ENCODE measurements at places on chromosomes 11 and 22.

- no peak for DNase-seq
These were observed 148.6 kb upstream of the MTNR1B start for GRCh38 chr11:92820860-92821259.

DNA sequence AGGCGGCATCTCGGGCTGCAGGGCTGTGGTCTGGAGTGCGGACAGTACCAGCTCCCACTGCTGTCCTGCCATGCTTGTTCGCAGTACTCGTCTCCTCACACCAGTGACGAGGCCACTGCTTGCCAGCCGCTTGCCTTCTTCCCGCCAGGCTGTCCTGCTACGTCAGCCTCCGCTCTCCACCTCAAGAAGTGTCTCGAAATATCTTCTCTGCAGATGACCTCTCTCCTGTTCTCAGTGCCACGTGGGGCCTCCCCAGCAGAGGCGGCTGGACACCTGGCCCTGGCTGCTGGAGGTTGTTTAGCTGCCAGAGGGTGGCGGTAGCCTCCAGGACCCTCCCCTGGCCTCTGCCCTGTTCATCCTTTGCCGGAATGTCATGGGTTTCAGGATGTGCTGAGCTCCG, 3.1 kb upstream of the CCDC188 start:
- no peak for DNase-seq

DNA sequence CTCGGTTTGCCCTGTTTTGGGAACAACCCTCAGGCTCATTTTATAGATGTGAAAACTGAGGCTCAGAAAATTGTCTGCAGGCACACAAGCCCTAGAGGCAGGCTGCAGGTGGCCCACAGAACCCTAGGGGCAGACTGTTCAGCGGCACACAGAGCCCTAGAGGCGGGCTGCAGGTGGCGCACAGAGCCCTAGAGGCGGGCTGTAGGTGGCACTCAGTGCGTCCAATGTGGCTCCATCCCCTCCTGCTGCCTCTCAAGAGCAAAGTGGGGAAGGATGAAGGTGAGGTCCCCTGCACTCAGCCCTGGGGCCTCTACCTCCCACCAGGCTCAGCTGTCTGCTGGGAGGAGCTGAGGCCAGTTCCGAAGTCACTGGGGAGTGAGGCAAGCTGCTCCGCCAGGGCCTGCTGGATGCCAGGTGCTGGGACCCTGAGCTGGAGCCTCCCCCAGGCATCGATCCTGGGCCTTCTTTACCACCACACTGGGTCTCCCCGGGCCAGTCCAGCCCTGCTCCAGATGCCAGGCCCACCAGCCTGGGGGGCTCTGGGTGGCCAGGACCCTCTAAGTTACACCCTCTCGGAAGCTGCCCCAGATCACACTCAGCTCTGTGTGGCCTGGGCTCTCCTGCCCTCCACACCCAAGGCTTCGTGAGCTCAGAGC, 2.3 kb downstream of the ACY3 start:
- DNase-seq: no peak

DNA sequence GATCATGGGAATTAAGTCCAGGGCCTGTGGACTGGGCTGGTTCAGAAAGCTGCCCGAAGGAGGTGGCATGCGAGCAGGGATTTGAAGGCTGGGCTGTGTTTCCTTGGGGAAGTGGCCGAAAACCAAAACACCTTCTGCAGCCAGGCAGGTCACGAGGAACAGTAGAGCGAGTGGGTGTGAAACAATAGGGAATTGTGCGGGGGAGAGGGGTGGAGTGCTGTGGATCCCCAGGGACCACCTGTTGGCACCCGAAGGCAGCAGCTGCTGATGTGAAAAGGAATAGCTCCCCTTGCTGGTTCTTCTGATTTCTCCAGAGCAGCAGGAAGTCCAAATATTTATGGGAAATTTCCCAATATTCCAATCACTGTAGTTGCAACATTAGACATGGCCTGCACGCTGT, 24.6 kb downstream of the TP53I11 start:
- DNase-seq: no peak

- no peak for DNase-seq
These were observed 13.5 kb downstream of the EIF3L start for GRCh38 chr22:37862570-37863325.

- no peak for DNase-seq
These were observed 36.8 kb downstream of the CELF1 start for GRCh38 chr11:47516155-47516554.

- DNase-seq: no peak
These were observed 9.4 kb downstream of the MMP7 start for GRCh38 chr11:102521121-102521520.

- DNase-seq: no peak
These were observed 11.0 kb downstream of the CHST1 start for GRCh38 chr11:45654231-45655011.

GRCh38 chr11:62923601-62924411, 2.6 kb upstream of the CHRM1 start:
- DNase-seq: peak; percentile 48

- DNase-seq: peak; percentile 34
These were observed 734 bp downstream of the SNU13 start for GRCh38 chr22:41687901-41688364.

GRCh38 chr22:18136563-18137320, 13.2 kb upstream of the USP18 start:
- no peak for DNase-seq

DNA sequence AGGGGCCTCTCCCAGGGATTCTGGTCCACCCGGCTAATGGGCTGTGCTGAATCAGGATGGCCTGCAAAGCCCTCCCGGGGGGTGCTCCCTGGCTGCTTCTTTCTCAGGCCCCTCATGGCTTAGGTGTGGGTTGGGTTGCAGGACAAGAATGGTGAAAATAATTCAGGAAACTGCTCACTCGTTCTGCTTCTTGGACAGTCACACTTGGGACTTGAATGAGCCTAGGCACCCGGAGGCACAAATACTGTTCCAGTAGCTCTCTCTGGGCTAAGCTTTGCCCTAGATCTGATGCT, 83.2 kb downstream of the TRIM29 start:
- DNase-seq: no peak

- DNase-seq: no peak
These were observed 25.3 kb downstream of the STIM1 start for GRCh38 chr11:3880724-3881123.

GRCh38 chr22:45061332-45061731, 51.5 kb upstream of the PHF21B start:
- no peak for DNase-seq

GRCh38 chr11:75239531-75240290, 863 bp upstream of the TPBGL start:
- no peak for DNase-seq

DNA sequence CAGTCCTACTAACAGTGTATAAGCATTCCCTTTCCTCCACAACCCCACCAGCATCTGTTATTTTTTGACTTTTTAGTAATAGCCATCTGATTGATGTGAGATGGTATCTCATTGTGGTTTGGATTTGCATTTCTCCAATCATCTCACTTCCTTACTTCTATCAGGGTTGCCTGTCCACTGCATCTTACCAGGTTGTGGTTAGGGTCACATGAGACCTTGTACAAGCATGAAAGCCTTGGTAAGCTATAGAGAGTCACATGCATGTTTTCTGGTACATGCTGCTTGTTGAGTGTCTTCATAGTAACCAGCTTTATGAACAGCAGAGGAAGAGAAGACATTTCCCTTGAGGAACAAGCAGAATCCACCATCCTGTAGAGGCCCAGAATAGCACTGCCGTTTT, 102.9 kb upstream of the PAX6 start:
- no peak for DNase-seq

GRCh38 chr11:35082321-35083180, 56.4 kb upstream of the CD44 start:
- DNase-seq: peak; percentile 57

DNA sequence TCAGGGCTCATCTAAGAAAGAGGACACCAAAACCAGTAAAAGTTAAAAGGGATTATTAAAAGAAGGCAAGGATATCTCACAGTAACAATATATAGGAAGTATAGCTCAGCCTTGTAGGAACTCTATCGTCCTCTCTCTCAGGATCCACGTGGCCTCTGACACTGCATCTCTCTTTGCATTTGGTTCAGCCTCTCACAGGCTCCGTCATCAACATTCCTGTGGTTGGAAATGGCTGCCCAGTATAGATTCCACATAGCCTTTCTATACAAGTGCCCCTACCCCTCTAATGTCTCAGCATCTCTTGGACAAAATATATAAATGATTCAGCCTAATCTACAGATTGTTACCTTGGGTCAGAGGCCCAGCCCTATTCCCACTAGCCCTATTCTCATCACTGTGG, 101.3 kb upstream of the DBX1 start:
- no peak for DNase-seq

GRCh38 chr11:26188554-26188953, 143.4 kb upstream of the ANO3 start:
- DNase-seq: no peak

DNA sequence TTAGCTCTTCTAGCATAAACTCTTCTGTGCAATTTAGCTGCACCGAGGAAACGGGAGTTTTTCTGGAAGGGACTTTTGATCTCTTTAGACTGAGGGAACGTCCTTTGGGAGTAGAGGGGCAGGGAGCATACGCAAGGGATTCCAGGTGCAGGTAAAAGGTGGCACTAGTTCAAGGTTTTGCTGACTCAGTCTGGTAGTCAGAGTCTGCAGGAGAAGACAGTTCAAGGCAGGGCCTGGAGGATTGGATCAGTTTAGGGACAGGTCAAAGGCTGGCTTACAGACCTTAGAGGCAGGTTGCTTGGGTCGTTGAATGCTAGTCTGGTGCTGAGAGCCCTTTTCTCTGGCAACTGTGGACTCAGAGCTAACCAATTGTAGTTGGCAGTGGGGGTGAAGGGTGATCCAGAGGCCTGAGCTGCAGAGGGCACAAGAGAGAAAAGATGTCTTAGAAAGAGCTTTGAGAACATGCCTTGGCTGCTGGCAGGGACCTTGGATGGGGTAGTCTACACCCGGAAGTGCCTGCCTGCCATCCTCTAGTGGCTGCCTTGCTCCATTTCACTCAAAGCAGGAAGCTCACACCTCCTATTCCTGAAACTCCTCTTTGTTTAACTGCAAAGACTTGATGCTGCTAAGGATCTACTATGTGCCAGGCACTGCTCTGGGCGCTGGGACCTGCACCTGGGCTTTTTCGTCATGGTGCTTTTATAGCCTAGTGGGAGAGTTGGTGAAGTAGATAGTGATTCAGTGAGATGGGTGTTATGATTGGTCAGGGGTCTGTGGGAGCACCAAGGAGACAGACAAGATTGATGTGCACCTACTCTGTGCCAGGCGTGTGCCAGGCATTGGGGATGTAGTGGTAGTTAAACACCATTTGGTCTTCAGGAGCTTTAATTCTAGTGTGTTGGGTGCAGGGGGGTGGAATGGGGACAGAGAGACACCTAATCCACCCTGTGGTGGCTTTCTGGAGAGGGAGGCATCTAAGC, 17.1 kb downstream of the MIAT start:
- no peak for DNase-seq

DNA sequence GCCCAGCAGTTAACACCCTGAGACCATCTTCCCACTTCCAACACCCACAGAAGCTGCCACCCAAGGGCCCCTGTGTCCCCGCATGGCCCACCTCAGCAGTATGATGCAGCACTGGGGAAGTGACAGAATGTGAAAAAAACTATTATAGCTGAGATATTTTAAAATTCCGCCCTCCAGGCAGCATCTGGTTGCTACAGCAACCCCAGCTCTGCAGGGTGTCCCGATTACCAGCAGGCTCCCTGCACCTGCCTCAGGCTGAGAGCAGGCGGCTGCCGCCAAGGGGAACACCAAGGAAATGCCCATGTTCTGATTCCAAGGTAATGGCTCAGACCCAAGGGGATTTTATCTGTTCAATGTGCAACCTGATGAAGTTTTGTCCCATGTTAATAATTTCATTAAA, 10.5 kb upstream of the TMEM121B start:
- peak; percentile 57 for DNase-seq

- DNase-seq: no peak
These were observed 198.5 kb upstream of the CTSC start for GRCh38 chr11:88535916-88536547.

DNA sequence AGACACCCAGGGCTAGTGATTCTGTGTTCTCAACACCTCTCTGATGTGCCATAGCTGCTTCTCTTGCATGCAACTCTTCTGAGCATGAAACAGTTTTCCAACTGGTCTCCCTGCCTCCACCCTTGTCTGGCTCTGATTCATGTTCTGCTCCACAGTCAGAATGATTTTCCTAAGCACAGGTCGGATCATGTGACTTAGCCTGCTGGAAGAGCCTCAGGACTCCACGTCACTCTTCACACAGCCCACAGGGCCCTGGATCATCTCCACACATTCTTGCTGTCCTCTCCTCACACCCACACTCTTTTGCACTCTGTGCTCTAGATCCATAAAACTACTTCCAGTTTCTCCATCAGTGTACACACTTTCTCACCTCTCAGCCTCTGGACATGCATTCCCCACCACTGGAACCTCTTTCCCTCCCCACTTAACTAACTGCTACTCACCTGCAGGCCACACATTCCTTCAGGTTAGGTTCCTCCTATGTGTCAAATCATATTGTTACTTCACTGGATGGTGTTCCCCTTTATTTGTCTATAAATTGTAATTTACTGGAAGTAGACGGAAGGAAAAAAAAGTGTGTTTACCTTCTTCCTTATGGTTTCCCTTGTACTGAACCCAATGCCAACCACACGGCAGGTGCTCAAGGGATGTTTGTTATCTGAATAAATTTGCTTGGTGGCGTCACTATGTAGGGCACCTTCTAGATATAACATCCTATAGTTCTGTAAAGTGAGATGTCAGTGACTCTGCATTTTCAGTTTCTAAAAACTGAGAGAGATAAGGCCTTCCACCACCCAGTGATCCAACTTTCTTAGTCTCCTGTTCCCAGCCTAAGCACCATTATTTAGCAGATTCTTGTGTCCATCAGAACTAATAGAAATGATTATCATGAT, 133.7 kb downstream of the ETS1 start:
- DNase-seq: peak; percentile 62

DNA sequence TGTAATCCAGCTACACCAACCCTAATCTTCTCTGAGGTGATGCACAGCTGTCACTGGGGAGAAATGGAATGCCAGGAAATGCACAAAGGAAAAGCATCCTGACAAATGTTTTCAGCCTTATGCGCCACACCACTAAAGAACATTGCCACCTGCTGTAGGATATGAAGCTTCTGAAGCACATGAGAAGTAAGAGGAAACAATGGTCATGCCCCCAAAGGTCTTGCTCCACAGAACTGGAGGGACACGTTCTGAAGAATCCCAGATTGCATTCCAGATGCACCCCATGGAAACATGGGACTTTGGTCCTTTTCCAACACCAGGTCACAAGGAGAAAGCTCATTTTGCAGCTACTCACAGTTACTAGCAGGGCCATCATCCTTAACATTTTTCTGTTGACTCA, 48.7 kb upstream of the ZBED5 start:
- no peak for DNase-seq

GRCh38 chr11:85751724-85752123, 59.2 kb downstream of the SYTL2 start:
- DNase-seq: no peak

GRCh38 chr11:95055283-95055897, 6.2 kb downstream of the KDM4F start:
- DNase-seq: no peak

GRCh38 chr22:49883294-49883640, 29.6 kb downstream of the ZBED4 start:
- no peak for DNase-seq

All from left ventricle myocardium superior (tissue), 1 donor.